ENCODE measurements at places on chromosomes 1 and 21.

- no peak for DNase-seq
Measured at GRCh38 chr1:107575226-107575625, 389.8 kb downstream of the VAV3 start.

DNA sequence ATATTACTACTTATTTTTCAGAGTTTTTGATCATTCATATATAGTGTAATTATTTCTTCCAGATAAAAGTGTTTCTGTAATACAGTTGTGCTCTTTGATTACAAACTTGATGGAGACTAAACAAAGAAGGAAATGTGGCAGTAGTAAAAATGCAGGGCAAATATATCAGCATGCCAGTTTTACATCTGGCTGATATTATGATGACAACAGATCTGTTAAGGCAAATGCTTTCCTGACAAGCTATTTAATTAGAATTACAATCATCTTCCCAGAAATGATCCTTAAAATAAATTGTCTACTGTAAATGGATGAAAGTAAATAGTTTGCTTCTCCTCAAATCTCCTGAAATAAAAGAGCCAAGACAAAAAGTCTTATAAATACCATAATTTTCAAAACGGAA is 1659.8 kb downstream of the BRINP3 start:
- DNase-seq = no peak

GRCh38 chr1:160836981-160837557 is 25.6 kb downstream of the CD244 start:
- no peak for DNase-seq

DNA sequence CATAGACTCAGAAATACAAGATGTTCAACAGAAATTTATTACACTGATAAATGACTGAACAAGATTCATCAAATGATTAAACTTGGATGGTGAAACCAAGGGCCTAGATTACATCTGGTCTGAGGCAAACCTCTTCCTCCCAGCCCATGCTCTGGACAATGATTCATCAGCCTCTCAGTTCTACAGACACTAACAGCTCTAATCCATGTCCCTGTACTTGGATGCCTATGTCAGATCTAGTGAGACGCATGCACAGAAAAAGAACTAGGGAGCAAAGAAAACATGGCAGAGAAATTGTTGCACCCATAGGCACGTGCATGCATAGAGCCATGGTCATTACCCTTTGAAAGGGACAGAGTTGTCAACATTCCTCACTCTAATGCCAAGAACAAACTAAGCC is 250.1 kb downstream of the KCNH1 start:
- no peak for DNase-seq

- DNase-seq = no peak
Measured at GRCh38 chr1:29858646-29859045, 622.3 kb downstream of the PTPRU start.

- no peak for DNase-seq
Measured at GRCh38 chr1:34268311-34268954, 91.7 kb downstream of the C1orf94 start.

DNA sequence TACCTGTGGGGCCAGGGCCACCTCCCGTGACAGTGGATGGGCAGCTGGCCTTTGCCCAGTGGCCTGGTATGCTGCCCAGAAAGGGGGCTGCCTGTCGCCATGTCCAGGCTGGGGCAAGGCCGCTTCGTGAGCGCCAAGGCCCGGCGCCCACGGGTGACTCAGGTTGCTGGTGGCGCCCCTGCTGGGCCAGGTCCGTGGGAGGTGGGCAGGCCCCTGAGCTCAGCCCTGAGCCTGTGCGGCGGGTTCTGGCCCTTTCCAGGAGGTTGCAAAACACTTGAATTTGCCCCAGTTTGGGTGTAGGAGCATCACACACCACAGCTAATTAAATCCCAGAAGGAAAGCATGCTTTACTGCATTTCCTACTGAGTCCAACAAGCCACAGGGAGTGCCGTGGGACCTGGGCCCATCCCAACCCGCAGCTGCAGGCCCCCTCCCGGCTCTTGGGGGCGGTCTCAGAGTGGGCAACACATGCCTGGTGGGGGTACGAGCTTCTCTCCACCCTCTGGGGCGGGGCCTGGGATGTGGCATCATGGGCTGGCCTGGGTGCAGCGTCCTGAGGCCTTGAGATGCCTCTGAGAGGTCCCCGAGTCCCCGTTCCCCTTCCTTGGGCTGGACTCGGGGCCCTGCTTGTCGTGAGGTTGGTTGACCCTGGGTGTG is 159.8 kb downstream of the PEX14 start:
- no peak for DNase-seq

DNA sequence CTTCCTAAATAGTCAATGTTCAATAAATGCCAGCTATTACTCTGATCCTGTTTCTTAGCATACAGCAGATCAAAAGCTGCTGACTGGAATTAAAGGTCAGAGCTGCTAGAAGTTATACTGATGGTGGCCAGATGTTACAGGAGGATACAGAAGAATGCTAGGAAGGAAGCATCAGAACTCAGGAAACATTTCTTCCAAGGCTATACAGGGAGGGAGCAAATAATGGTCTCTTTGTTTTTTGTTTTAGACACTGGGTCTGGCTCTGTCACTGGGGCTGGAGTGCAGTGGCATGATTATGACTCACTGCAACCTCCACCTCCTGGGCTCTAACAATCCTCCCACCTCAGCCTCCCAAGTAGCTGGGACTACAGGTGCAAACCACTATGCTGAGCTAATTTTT is 175.5 kb downstream of the RGS7 start:
- no peak for DNase-seq
